D341Med (cell line): ENCODE measurements at places on chromosomes 7 and 10.
A peak's percentile ranks its signal among the peaks of the same experiment; 100 is the strongest.

DNA sequence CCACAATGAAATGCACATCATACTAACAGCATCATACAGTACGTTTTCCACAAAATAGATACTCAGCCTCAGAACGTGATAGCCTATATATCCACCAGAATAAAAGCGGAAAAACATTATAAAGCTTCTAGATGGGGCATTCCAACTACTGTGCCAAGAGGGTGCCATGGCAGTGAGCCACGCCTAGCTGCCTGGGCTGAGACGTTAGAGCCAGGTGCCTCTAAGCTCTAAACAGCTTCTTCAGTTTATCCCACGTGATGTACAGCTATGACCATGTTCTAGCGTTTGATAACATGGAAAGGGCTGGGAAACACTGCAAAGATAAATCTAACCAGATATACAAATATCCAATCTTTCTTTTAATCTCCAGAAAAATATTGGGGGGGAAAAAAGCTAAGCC lies 17.8 kb downstream of the USP6NL start:
- DNase-seq, result peak; percentile 52

GRCh38 chr10:133359554-133359971 lies 1.7 kb upstream of the FUOM start:
- no peak for DNase-seq

DNA sequence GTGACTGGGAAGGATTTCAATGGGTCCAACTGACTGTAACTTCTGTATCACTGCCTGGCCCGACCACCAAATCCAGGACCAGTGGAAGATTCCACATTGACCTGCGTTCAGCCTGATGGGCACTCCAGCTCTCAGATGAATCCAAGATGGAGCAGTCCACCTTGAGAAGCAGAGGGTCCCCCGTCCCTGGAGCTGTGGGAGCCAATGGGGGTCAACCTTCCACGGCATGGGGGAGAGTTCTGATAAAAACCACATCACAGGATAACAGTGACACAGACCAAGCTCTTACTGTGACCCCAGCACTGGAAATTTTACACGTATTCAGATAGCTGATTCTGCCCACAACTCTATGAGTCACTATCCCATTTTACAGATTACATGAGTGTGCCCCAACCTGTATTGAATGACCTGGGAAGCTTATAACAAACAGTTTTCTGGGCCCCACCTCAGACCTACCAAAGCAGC lies 11.2 kb downstream of the ZCCHC24 start:
- DNase-seq, result no peak

DNA sequence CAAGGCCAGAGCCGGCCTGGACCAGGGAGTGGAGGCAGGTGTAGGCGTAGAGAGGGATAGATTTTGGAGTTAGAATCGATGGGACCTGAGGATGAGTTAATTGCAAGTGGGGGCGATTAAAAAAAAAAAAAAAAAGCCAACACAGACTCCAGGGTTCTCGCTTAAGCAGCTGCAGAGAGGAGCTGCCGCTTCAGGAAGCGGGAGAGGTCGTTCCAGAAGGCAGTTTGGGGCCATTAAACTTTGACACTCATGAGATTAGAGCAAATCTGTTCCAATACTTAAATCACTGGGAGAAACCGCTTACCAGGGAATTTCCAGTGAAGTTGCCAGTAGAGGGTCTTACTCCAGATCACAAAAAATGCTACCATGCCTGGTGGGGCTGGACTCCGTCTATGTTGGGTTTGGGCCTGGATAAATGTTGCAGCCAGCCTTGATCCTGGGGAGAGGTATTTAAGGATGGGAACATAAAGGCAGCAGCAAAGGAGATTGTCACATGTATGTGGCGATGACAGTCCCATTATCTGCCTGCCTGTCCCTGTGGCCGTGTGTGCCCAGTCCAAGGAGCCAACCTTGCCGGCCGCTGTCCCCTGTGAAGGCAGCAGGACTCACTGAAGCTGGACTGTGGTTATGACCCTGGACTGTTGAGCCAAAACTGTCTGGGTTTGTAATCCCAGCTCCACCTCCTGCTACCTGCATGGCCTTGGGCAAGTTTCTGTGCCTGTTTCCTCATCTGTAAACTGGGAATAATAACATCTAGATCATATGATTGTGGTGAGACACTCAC lies 23.9 kb upstream of the GRID1 start:
- no peak for DNase-seq

- no peak for DNase-seq
Observed at GRCh38 chr7:17009007-17009719, 127.4 kb upstream of the AGR3 start.

DNA sequence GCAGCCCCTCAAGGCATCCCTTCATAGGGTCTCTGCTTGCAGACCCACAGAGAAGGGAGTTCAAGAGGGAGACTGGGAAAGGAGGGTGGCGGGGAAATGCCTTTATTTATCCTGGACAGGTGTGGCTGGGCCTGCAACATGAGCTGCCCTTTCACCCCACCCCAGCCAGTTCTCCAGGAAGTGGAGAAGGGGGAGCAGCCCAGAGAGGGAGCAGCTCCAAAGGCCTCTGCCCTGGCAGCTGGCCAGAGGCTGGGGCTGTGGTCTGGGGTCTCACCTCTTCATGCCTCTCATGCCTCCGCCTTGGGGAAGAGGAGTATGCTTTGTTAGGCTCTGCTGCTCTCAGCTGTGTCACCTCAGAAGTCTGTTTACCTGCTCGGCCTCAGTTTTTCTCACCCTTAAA lies 3.1 kb downstream of the LDB3 start:
- DNase-seq, result no peak

DNA sequence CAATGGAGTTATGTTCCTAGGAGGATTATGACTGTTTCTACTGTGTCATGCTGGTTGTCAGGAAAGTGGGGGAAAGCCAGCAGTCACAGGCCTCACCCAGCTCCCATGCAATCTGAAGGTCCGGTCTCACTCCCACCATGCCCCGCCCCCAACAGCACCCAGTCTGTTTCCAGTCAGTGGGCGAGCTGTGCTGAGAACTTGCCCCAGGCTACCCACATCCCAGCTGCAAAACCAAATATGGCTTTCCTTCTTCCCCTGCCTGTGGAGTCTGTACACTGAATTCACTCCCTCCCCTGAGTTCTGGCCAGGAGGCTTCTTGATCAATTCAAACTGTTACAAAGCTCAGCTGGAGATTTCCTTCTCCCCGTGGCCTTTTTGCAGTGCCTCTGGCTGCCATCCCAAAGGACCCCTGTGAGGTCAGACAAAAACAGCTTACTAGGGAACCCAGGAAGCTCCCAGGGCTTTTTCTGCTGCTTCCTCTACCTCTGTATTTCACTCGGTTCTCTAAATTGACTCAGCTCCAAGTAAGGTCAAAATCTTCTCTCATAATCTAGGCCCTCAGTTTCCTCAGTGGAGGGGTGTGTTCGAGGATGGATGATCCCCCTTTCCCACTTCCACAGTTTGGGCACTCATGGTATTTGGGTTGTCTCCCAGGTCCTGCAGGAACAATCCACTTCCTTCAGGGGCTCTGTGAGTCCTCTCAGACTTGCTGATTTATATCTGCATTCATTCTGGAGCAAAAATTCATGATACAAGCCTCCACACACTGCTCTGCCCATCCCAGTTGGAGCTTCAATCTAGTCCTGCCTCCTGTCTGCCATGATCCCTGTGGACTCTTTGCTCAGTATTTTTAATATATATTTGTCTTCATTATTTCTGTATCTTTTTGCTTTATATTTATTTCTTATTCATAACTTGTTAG lies 205.5 kb downstream of the SEMA3D start:
- DNase-seq, result no peak

- no peak for DNase-seq
Observed at GRCh38 chr10:75809003-75809402, 377.6 kb downstream of the LRMDA start.

GRCh38 chr10:80421707-80422536 lies 13.6 kb downstream of the PRXL2A start:
- no peak for DNase-seq

- DNase-seq, result no peak
Observed at GRCh38 chr7:27187475-27188385, 2.7 kb upstream of the HOXA11 start.

DNA sequence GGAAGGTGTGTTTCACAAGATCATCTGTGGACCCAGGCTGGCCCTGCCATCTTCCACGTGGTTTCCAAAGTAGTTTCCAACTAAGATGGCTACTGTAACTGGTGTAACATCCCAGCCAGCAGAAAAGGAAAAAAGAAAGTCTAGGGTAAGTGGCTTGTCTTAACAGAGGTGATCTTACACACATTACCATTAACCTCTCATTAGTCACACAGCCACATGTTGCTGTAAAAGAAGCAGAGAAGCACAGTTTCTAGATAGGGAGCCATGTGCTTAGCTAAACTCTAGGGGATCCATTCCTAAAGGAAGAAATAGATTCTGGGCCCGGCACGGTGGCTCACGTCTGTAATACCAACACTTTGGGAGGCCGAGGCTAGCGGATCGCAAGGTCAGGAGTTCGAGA lies 54.3 kb downstream of the ZNF438 start:
- DNase-seq, result no peak

DNA sequence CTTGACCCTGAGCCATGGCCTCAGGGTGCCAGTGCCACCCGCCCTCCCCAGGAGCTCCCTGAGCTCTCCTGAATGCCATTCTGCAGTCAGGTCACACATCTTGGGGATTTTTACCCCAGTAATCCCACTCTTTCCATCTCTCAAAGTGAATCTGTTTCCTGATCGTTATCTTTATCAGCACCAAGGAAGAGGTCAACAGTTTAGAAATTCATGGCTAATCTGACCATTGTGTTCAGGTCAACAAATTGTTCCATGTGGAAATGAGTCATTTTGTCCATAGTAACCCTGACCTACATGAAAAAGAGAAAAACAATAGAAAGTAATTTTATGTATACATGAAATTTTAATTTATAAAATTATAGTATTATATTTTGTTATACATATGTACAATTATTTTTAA lies 28.8 kb upstream of the ZNF488 start:
- no peak for DNase-seq

DNA sequence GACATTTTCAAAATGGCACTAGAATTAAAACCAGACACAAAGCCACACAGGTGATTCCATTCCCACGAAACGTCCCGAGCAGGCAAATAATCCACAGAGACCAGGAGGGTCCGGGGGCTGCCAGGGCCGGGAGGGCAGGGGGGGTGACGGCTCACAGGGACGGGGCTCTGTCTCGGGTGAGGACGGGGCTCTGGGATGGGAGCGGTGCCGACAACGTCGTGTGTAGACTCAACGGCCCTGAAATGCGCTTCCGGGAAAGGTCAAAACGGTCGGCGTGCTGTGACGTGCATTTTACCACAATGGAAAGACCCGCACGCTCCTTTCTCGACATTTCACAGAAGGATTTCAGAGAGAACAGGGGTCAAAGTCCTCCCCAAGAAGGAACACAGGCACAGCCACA lies 63.3 kb upstream of the PDGFA start:
- DNase-seq, result no peak

DNA sequence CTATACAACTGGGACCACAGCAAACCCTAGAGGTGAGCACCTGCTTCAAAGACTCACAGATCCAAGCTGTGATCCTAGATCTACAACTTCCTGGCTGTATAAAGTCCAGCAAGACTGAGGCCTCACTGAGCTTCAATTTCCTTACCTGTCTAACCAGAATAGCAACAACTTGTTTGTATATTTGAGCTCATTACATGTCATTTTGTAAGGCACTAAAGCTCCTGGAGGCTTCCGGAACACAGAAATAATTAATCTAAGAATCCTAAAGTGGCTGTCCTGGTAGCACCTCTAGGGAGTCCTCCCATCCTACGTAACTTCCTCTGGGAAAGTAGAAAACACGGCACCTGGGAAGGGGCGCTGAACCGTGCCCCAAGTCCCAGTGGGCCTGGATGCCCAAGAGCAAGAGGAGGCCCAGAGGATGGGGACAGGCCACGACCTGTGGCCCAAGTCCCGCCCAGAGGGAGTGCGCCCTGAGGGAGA lies 39.4 kb downstream of the HK1 start:
- no peak for DNase-seq

- no peak for DNase-seq
Observed at GRCh38 chr10:12056748-12057147, 12.0 kb upstream of the DHTKD1 start.

- no peak for DNase-seq
Observed at GRCh38 chr7:24334627-24335026, 50.6 kb downstream of the NPY start.

- DNase-seq, result no peak
Observed at GRCh38 chr7:42688056-42688371, 223.9 kb downstream of the C7orf25 start.

DNA sequence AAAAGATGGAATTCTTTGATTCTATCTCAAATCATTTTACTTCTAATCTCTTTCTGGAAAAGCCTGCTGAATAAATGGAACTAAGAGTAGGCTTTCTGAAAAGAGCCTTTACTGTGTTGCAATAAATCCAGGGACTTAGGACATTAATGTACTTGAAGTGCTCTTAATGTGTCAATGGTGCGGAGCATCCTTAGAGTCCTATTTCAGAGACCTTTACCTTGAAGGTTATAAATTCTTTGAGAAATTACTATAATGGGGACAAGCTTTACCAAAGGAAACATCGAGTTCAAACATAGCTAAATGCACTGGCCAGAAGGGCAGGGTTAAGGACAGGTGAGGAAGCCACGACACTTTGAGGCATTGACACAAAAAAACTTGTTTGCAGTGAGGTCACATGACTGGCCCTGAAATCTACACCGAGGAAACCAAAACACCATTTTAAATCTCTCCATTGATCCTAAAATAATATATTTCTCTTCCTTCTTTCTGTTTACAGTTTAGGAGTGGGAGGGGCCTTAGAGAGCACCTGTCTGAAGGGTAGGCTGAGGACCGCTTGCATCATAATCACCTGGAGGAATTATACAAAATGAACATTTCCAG lies 48.1 kb upstream of the EXOC6 start:
- DNase-seq, result no peak

GRCh38 chr7:76091506-76091905 lies 43.6 kb downstream of the MDH2 start:
- DNase-seq, result no peak

DNA sequence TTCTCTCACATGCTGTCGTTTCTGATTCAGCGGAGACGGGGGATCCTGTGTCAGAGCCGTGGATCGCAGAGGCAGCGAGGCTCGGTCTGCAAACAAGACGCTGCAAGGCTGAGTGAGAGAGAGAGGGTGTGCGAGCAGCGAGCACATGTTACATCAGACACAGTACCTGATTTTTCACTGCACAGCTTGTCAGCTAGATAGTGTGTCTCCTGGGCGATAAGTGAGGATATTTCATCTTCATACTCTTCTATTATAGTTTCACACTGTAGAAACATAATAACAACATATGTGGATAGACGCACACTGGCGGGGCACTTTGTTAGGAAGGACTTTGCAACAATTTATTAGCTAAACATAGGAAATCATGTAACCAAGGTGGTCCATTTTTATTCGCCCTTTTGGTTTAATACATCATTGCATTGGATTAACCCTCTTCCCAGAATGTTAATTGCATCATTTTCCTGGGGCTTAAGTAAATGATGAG lies 39.5 kb downstream of the CNPY1 start:
- DNase-seq, result no peak
